Mesenteric fat pad (tissue), 1 donor: ENCODE measurements at places on chromosomes 5 and 9.

DNA sequence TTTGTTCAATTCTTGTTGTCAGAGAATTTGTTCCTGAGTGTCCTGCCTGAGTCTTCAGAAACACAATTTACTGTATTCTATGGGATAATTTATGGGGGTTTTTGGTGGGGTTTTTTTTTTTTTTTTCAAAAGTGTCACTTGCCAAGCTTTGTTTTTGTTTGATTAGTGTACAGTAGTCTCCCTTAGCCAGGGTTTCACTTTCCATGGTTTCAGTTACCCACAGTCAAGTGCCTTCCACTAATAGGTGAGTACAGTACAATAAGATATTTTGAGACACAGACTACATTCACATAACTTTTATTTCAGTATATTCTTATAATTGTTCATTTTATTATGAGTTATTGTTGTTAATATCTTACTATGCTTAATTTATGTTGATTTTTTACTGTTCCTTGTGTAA lies 25.0 kb upstream of the AUH start:
- no peak for DNase-seq

DNA sequence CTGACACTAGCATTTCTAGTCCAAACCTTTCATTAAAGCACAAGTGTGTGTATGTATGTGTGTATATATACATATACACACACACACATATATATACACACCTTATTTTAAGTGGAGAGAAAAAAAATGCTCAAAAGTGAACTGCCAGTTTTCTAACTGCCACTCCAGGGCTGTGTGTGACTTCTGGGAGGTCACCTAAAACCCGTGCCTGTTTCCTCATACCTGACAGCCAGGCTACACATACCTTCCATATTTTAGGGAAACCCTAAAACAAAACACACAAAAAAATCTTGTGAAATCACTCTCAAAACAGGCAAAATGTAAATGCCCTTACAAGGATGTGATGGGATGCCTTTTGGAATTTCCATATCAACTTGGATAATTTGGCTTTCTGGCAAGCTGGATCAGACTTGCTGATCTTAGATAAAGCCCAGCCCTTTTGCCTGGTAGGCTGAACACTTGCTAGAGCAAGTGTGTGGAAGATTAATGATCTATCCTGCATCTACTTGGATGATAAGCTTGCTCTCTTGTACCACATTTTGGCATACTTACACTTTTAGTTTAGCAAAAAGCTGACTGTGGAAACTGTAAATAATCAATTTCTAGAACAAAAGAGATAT lies 127.8 kb downstream of the GNAQ start:
- DNase-seq = no peak

DNA sequence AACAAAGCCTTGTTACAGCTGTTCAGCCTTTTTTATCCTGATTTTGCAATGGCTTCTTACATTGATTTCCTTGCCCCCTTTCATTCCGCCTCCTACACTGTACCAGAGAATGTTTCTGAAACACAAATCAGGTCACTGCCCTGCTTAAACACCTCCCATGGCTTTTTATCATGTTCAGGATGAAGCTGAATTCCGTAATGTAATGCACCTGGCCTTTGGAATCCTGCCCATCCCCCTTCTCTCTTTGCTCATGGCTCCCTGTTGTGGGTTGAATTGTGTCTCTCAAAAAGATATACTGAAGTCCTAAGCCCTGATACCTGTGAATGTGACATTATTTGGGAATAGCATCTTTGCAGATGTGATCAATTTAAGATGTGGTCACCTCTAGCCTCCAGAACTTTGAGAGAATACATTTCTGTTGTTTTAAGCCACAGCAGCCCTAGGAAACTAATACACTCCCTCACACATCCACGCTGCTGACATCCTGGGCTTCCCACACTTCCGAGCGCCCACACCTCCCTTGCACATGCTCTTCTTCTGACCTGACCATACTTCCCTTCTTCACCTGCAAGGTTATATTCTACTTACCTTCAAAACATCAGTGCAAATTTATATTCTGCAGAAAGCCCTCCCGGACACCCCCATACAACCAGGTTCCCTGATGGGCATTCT lies 101.2 kb downstream of the DNAH5 start:
- no peak for DNase-seq

DNA sequence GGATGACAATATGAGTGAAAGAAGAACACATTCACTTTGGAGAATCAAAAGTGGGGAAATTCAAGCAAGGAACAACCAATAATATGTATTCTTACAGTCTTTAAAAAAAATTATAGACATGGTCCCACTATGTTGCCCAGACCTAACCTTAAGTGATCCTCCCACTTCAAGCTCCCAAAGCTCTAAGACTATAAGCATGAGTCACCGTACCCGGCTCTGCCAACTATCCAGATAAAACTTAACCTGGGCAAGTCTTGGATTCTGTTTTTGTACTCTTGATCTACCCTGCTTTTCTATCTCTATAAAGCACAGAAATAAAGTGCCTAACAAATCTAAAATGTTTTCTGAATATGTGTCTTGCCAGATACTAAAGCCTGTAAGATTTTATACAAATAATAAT lies 30.9 kb downstream of the CEMIP2 start:
- no peak for DNase-seq

DNA sequence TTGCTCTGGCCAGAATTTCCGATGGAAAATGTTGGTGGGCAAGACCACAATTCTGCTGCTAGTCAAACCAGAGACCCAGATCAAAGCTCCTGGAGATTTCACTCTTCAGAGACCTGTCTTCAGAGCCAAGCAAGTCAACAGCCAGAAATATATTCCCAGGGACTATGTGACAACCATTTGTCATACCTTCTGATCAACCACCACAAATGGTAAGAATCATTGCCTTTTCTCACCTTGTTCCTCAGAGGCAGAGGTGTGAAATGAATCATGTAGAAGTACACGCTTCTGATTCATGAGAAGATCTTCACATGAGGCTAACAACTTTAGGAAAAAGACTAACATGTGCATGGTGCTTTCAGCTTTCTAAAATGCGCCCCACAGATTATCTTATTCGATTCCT lies 53.5 kb downstream of the SUSD1 start:
- DNase-seq = no peak

DNA sequence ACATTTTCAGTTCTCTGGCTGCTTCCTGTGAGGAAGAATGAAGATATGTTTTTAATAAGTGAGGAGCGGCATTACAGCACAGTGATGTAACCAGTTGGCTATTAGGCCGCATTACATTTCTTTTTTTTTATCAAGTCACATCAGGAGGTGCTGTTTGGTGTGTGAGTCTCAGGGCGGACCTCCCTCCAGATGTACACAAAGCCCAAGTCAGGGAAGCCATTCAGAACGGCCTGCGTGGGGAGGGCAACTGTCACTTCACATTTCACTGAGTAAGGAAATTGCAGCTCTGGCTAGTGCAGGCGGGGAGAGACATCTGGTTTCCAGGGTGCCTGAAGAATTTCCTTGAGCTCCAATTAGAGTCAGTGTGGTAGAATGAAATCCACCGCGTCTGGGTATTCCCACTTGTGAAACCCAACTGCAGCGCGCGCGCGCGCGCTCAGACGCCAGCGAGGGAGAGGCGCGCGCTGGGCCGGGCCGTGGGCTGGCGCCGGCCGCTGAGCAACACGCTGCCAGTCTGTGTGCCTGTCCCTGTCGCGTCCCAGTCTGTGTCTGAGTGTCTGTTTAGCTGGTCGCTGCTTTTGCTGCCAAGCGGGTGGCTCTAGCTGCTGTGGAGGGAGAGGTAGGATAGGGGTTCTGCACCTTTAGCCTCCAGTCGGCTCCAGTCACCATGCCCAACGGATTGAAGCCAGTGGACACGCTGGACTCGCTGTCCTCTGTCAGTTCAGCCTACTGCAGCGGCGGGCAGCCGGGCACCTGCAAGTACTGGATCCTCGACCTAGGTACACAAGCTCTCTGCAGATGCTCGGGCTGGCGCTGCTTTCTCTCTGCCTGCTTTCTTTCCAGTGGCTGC lies 140.8 kb upstream of the OTULINL start:
- DNase-seq = no peak

DNA sequence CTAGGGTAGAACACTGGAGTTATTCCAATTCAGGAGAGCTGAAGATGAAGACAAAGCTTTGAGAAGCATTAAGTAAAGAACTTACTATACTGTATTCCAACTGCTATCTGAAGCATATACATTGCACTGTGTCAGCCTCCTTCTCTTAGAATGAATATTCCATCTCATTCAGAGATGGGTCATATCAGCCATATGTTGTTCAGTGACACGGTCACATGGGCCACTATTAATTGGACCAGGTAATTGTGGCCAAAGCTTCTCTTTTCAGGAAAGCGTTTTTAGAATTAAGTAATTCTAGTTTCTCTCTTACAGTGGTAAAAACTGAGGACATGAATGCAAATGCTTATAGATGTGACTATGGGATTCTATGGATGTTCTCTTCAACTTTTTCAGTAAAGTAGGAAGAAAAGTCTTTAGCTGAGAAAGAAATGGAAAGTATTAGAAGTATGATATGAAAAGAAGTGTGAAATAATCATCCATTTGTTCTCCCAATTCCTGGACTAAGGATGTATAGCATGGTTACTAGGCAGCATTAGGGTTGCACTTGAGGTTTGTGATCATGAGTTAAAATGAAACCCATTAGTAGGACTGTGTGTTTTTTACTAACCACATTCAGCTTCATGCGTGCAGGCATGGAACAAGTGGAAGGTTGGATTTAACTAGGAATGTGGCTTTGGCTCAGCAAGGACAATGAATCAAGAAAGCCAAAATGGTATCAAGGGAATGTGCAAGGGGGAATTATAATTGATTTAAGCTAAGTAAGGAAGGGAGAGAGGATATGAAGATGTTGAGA lies 40.9 kb downstream of the CETN3 start:
- no peak for DNase-seq

DNA sequence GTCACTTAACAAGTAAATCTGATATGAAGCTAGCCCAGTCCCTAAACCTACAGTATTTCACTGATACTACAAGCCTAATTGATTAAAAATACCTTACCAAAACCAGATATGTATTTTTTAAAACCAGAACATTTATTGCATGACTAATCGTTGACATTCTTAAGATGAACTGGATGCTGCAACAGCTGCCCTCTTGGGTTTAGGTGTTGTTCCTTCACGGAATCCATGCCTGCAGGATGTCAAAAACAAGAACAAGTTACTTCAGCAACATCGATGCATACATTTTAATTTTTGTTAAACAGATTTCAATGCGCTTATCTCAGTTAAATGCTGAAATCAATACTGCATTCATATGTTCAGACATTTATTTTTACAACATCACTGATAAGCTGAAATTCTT lies 2.7 kb downstream of the RPL37 start:
- DNase-seq = no peak

DNA sequence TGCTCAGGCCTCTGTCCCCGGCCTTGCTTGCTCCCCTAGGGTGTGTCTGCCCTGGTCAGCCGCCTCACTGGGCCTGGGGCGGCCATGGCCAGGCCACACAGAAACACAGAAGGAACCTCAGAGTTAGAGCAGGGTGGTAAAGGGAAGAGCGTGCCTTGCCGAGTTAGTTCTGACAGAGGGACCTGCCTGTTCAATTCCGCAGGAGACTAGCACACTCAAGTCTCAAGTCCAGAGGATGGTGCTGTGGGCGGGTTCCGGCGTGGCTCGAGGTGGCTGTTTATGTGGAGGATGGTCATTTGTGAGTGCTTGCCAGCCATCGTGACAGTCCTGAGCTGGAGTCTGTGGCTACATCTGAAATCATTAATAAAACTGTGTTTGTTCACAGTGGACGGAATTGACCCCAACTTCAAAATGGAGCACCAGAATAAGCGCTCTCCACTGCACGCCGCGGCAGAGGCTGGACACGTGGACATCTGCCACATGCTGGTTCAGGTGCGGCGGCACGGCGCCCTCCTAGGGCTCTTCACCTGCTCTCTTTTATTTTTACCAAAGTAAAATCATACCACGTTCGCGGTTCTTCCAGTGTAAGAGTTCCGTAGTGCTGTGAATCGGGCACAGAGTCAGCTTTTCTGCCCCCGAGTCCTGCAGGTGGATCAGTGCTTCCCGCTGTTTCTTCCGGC lies 95.5 kb upstream of the CACNA1B start:
- no peak for DNase-seq

DNA sequence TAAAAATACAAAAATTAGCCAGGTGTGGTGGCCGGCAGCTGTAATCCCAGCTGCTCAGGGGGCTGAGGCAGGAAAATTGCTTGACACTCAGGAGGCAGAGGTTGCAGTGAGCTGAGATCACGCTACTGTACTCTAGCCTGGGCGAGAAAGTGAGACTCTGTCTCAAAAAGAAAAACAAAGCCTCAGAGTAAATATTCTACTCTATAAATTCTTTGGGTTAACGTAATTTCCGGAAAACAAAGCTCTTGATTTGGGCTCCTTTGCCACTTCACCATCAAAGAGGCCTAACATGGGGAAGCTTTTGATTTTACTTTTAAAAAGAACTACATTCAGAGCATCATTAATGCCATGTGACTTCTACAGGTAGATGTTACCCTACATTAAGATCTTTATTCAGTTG lies 103.1 kb downstream of the SERINC5 start:
- DNase-seq = no peak

- DNase-seq = no peak
These were observed 45.0 kb upstream of the ACO1 start for GRCh38 chr9:32339424-32339823.

DNA sequence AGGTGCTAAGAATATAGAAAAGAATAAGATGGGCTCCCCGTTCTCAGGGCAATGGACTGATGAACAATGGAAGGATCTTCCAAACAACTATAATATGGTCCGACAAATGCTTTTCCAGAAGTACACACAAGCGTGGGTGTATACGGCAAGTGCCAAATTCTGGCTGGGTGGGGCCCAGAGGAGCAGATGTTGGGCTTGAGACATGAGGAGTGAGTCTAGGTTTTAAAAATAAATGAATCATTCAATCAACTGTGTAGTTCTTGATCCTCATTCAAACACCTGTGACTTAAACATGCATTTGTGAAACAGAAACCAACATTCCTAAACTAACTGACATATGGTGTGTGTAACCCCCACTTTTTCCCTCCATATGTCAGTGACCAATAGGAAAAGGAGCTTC lies 47.9 kb downstream of the MFAP3 start:
- no peak for DNase-seq

- no peak for DNase-seq
These were observed 7.1 kb upstream of the PLK2 start for GRCh38 chr5:58466939-58467338.

- no peak for DNase-seq
These were observed 68.6 kb downstream of the SH3PXD2B start for GRCh38 chr5:172385707-172386106.

GRCh38 chr5:147309621-147310020 lies 74.8 kb downstream of the STK32A start:
- no peak for DNase-seq
